ENCODE measurements at places on chromosomes 7 and 10. TPM values are rescaled to one million over a fixed set of nuclear protein-coding genes. Genes with fewer than 3 reads are reported as not detected.

Gene UCN3
- total RNA-seq, result not detected

Gene NCF1
- total RNA-seq, result 0.29 TPM

Gene IL2RA
- total RNA-seq, result not detected

Gene CPXM2
- not detected for total RNA-seq

Gene ZNF398
- 8.0 TPM for total RNA-seq

Gene ZNF365
- total RNA-seq, result 0.82 TPM

Gene CUEDC2
- total RNA-seq, result 63.9 TPM

Gene CTAGE8
- total RNA-seq, result not detected

Gene NACAD
- total RNA-seq, result 0.19 TPM

Gene MRC1
- 0.03 TPM for total RNA-seq

Gene MSMB
- total RNA-seq, result not detected

Gene ACSM6
- total RNA-seq, result not detected

Gene PNLIPRP2
- total RNA-seq, result not detected

Gene RAB19
- total RNA-seq, result not detected

Gene GPR37
- 0.64 TPM for total RNA-seq

Gene NIPSNAP2
- total RNA-seq, result 42.8 TPM

Gene METTL27
- 9.8 TPM for total RNA-seq

Gene CADPS2
- 0.09 TPM for total RNA-seq

Gene TDRD1
- not detected for total RNA-seq

All from A549 treated with GW870086 at 1 μM for 4 hours (cell line).